Inflammatory macrophage treated with lipopolysaccharide for 1 hour (primary cell): ENCODE measurements at places on chromosomes 7 and 10.

GRCh38 chr10:68957654-68958053 is 1.7 kb downstream of the DDX21 start:
- DNase-seq: no peak

GRCh38 chr7:136009488-136010079 is 32.4 kb upstream of the MTPN start:
- peak; percentile 15 for DNase-seq

DNA sequence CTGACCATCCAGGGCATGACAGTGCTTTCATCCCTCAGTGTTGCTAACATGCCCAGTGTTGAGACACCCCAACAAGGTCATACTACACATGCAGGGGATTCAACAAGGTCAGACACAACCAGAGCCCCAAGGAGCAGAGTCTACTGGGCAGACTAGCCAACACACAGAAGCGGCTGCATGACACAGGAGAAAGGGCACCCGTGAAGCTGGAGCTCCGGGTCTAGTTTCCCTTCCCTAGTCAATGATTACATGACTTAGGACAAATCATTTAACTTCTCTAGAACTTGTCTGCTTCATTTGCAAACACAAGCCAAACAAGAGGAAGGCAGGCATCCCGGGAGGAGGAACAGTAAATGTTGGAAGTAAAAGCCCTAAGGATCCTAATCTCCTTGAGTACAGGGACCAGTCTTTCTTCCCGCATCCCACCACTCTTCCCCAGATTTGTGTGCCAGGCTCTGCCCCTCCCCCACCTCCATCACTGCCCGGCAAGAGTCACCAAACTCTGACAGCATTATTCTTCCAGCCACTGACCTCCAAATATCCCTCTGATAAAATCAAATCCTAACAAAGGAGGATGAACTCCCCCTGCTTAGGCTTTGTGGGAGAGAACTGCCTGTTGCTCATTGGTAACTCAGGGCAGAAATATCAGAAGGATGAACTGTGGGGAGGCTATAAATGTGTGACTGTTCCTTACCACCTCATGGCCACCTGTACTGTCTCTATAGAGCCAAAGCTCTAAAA is 104.3 kb downstream of the KCNMA1 start:
- DNase-seq: peak; percentile 42

- DNase-seq: no peak
These were observed 357.2 kb downstream of the RPS24 start for GRCh38 chr10:78390817-78391216.

- no peak for DNase-seq
These were observed 363.7 kb upstream of the PODXL start for GRCh38 chr7:131919920-131920709.

GRCh38 chr10:49287689-49288340 is 11.2 kb upstream of the C10orf71 start:
- no peak for DNase-seq

DNA sequence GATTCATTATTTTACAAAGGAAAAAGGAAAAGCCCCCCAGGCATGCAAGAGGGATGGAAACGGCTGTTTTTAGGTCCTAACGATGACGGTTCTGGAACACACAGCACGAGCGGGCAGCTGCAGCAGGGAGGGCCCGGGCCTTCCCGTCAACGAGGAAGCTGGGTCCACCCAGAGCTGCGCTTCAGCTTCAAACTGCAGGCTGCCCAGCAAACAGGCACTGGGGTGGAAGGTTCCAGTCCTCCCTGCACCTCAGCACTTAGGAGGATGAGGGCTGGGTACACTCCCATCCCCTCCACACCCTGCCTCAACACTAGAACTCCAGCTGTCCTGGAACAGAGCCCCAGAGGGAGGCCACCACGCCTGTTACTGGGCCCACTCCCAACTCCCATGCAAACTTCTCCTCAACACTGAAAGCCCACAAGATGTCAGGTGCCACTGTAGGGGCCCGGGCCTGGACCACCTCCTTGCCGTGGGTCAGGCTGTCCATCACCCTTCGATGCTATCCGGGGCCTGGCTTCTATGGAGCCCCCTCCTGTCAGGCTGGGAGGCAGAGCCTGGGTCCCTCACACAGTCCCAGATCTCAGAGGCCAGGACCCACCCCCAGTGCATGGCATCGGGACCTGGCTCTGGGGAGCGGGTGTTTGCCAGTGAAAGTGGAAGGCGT is 33.0 kb downstream of the PAPOLB start:
- DNase-seq: no peak

GRCh38 chr10:93620925-93621324 is 8.6 kb downstream of the PDE6C start:
- DNase-seq: no peak

- DNase-seq: no peak
These were observed 9.5 kb downstream of the SLC13A1 start for GRCh38 chr7:123190109-123190831.

- DNase-seq: no peak
These were observed 71.5 kb downstream of the EVX1 start for GRCh38 chr7:27314111-27314510.

GRCh38 chr10:31278279-31278941 is 40.6 kb upstream of the ZEB1 start:
- no peak for DNase-seq

DNA sequence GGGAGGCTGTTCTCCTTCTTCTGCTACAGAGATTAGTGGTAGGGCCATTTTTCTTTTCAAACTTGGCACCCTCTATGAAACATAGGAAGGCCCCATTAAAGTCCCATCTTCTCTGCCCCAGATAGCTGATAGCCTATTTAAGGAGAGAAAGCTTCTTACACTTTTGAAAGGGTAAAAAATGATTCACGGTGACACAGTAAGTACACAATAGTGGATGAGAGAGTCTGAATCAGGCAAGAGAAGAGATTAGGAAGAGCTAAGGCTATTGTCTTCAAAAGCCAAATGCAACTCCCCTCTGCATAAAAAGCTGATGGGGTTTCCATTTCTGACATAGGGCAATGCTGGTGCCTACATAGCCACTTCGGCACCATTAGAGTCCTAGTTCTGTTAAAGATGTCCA is 3.6 kb downstream of the INA start:
- no peak for DNase-seq

DNA sequence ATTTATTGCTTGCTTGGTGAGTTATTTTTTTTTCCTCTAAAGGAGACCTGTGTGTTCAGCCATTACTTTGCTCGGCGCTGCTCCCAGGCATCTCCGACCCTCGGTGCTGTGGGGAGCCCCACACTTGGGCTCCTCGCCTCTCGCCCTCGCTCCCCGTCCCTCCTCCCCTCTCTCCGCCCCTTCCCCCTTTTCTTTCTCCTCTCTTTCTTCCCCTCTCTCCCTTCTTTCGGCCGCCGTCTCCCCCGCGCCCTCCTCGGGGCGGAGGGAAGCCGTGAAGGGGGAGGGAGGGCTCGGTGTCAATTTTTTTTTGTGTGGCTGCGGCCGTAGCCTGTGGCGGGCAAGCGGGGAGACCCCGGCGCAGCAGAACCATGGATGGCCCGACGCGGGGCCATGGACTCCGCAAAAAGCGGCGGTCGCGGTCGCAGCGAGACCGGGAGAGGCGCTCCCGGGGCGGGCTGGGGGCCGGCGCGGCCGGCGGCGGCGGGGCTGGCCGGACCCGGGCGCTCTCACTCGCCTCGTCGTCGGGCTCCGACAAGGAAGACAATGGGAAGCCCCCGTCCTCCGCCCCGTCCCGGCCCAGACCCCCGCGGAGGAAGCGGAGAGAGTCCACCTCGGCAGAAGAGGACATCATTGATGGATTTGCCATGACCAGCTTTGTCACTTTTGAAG is 1.1 kb downstream of the AUTS2 start:
- DNase-seq: no peak

DNA sequence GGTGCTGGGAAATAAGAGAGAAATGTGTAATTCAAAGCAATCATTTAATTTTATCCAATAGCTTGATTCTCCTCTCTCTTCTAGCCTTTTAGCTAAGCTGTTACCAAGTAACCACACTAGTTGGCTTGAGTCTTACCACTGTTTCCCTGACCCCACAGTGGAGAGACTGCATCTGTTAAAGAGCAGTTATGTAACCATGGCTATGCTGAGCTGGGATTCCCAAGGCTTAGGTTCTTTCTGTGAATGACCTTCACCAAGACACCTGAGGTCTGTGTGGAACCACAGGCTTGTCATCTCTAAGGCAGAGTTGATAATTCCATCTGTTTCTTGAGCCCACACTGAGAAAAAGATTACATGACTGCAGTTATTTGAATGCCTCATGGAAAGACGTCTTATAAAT is 47.7 kb upstream of the ATRNL1 start:
- DNase-seq: no peak

DNA sequence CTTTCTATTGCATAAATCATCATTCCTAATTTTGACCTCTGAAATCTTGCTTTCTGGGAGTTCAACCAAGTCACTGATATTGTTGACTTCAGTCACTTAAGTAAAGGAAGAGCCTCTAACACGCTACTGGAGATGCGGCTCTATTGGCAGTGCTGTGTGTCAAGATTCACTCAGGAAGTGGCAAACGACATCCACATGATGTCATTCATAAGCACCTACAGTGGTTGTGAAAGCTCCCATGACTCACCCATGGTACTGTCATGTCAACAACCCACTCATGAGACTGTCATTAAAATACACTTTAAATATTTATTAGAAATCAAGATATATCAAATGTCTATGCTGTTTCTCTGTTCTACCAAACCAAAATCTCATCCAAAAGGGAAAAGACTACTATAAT is 52.5 kb upstream of the LHFPL3 start:
- peak; percentile 7 for DNase-seq

DNA sequence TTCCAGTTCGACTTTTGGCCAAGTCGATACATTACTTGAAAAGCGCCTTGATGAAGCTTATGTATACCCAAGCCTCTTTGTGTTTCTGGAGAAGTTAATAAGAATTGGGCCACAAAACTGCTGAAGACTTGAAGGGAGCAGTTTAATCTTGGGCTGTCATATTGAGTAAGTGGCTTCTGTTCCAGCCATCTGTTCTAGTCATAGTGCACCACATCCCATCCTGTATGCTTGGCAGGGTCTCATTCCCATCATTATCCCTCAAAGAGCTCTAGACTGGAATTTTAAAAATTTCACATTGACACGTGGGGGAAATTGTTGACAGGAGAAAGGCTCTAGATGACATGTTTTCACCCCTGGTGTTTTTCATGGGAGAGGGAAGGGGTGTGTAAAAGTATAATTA is 196.6 kb upstream of the PLPP4 start:
- no peak for DNase-seq

DNA sequence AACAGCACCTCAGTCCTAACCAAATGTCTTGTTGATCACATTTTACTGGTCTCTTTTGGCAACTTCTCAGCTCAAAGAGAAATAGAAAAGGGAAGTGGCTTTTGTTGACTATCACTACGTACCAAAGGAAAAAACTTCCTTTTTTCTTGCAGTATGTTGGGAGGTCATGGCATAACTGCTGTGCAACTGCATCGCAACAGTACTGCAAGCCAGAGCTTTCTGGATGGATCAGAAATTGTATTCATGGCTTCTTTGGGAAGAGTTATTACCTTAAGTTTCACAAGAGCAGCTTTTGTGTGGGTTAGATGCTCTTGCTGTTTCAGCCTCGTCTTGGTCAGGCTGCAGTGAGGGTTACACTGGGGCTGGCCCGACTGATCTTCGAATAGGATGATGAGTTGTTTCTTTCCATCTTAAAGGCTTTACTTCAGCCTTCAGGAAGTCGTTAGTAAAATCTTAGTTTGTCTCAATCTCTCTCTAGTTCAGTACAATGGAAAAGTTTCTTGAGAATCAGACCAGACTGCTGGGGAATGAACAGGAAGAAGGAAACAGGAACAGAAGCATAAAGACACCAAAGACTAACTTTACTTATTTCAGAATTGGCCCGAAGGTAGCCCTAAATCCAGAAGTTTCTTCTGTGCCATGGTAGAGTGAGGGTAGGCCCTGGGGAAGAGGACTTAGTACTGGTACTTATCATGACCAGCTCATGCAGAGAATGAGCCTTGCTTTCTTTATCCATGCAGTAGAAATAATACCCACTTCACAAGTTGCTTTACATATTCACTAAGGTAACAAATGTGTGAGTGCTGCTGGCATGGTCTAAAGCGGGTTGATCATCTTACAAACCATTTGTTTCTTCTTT is 153.6 kb downstream of the CELF2 start:
- DNase-seq: peak; percentile 85

- no peak for DNase-seq
These were observed 31.9 kb downstream of the ZEB1 start for GRCh38 chr10:31350891-31351290.

GRCh38 chr7:151286148-151286547 is 37.7 kb upstream of the SMARCD3 start:
- DNase-seq: no peak

GRCh38 chr10:61612450-61612849 is 50.3 kb upstream of the CABCOCO1 start:
- DNase-seq: no peak

DNA sequence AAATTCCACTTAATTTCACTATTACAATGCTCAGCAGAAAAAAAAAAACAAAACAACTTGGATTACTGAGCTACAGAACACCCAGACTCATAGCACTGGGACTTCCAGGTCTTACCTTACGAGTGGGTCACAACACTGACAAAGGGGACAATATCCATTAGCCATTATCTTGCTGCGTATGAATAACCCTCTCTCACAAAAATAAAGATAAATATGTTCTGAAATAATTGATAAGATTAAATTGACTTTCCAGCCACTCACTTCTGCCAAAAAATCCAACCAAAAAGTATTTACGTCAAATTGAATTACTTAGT is 128.7 kb downstream of the PKD1L1 start:
- DNase-seq: no peak

DNA sequence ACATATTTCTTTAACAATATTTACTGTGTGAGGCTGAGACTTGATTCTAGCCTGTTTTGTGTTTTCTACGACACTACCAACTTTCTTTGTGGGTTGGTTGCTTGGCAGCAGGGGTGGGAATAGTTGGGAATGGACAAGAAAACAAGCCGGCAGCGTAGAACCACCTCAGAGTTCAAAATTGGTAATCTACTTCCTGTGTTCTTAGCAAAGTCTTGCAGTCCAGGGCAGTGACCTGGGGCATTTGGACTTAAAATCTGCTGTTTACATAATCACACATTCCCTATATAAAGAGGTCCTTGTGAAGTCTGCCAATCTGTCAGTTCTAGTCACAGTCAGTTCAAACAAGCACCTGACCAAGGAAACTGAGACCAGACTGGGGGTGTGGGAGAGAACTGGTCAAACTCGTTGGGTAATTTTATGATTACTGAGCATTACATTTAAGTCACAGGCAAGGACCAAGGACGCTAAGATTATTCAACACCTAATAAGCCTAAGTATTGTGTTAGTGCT is 167.9 kb downstream of the CPEB3 start:
- no peak for DNase-seq

- no peak for DNase-seq
These were observed 461.9 kb upstream of the KLF6 start for GRCh38 chr10:4246881-4247358.

- DNase-seq: no peak
These were observed 6.2 kb downstream of the GPRIN2 start for GRCh38 chr10:46550076-46550790.
